ENCODE measurements at places on chromosomes 12 and 14.

DNA sequence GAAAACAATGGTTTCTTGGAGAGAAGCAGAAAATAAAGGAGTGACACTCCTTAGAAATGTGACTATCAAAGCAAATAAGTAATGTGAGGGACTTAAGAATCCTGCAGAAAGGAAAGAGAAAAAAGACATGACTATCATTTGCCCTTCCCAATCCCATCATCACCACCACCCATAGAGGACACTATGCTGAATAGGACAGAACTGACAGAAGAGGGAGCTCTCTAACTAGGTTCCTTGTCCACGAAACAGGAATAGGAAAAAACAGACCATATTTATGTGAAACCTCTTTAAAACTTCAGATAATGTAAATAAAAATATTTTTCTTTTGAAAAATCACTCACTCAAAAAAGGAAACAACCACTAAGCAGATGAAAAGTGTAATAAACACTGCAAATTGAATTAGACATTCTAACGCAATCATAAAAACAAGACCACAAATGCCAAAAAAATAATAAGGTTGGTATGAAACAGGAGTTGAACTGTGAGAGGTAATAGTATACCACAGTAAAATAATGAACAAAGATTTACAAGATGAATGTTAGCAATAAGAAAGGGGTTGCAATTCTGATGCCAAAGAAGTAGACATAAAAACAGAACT, 24.1 kb downstream of the KLRD1 start:
- no peak for DNase-seq

- DNase-seq = no peak
Measured at GRCh38 chr14:104313674-104314073, 175.3 kb downstream of the KIF26A start.

DNA sequence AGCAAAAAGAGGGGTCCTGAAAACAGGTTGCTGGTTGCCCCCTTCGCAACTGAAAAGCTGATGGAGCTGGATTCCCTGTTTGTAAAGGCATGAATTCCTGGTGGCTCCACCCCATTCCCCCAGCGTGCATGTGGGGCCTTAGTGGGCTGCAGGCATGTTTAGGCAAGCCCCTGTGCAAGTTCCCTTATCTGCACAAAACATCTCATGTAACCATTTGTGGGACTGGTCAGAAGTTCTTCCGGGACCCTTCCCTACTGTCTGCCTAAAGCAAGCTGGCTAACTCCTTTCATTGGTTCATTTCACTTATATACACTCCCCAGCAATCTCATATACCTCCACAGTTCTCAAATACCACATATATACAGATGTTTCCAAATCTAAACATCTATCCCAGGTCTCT, 24.0 kb upstream of the HIGD1C start:
- DNase-seq = no peak

DNA sequence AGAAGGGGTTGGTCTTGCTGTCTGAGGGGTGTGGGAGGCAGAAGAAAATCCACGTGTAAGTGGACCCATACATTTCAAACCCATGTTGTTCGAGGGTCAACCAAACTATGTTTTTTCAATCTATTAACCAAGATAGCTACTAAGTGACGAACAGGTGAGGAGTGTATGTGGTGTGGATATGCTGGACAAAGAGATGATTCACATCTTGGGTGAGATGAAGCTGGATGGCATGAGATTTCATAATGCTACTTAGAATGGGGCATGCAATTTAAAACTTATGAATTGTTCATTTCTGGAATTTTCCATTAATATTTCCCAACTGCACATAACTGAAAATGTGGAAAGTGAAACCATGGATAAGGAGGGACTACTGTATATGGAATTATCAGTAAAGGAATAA, 17.9 kb upstream of the KTN1 start:
- no peak for DNase-seq

DNA sequence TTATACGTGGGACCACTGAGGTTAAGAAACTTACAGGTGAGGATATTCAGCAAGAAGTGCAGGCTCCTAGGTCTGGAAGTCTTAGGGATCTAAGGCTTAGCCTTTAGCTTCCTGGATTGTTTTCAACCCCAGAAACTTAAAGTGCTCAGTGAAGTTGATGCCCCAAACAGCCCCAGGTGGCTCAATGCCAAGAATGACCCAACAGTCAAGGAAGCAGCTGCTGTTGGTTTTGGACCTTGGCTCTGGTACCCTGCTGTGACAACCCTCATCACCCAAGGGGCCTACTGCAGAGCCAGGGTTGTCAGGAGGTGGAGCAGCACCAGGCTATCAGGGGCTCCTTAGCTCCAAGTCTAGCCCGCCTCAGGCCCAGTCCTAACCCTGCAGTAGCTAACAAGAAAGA, 36.8 kb downstream of the VDR start:
- DNase-seq = no peak
